ENCODE measurements at places on chromosomes 12 and 14.

GRCh38 chr12:118064608-118065007 lies 3.6 kb upstream of the WSB2 start:
- peaks cover 36% of the 10 kb centered on the region for H3K4me1 ChIP-seq
- H3K36me3 ChIP-seq, result no peaks in the 10 kb centered on the region
- DNase-seq, result no peak
- no peak overlapping the region for H3K4me3 ChIP-seq

DNA sequence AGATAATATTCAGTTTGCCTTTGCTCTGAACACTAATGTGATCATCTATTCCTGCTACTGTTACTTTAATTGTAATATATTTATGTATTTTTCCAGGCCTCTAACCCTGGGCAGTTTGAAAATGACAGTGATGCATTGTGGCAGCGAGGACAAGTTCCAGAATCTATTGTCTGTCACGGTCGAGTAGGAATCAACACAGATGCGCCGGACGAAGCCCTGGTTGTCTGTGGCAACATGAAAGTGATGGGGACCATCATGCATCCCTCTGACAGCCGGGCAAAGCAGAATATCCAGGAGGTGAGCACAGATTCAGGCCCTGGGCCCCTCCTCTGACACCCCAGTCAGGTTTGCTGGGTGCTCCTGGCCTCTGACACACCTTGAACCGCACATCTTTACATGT lies 78.5 kb downstream of the MYRFL start:
- DNase-seq, result no peak
- H3K27ac ChIP-seq, result no peak overlapping the region
- no peaks in the 10 kb centered on the region for H3K27me3 ChIP-seq
- no peaks in the 10 kb centered on the region for H3K36me3 ChIP-seq
- H3K4me1 ChIP-seq, result peaks cover 21% of the 10 kb centered on the region

GRCh38 chr14:85122690-85123089 lies 407.3 kb upstream of the FLRT2 start:
- no peaks in the 10 kb centered on the region for H3K4me1 ChIP-seq
- no peaks in the 10 kb centered on the region for H3K36me3 ChIP-seq
- H3K27ac ChIP-seq, result no peak overlapping the region
- H3K27me3 ChIP-seq, result no peaks in the 10 kb centered on the region

DNA sequence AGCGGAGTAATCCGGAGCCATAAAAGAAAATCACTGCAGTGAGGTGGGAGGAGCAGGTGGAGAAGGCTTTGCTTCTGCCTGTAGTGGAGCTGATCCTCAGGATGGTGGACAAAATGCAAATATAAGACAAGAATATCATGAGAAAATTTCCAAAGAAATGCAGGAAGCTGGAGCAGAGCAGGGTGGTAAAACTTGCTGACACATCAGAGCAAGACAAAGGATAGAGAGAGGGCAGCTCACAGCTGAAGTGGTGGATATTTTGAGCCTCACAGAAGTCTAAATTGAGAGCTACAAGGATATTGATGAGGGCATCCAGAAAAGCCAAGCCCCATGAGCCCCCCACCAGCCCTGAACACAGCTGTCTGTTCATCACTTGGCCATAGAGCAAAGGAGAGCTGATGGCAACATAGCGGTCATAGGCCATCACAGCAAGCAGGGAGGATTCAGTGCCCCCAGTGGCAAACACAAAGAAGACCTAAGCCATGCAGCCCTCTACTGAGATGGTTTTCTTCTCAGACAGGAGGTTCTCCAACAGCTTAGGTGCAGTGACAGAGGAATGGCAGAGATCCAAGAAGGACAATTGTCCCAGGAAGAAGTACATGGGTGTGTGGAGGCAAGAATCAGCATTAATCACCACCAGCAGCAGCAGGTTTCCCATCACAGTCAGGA lies 30.0 kb upstream of the ANP32D start:
- H3K4me3 ChIP-seq, result no peak overlapping the region
- DNase-seq, result no peak
- H3K27me3 ChIP-seq, result no peaks in the 10 kb centered on the region
- no peaks in the 10 kb centered on the region for H3K36me3 ChIP-seq
- H3K27ac ChIP-seq, result no peak overlapping the region
- no peaks in the 10 kb centered on the region for H3K4me1 ChIP-seq

DNA sequence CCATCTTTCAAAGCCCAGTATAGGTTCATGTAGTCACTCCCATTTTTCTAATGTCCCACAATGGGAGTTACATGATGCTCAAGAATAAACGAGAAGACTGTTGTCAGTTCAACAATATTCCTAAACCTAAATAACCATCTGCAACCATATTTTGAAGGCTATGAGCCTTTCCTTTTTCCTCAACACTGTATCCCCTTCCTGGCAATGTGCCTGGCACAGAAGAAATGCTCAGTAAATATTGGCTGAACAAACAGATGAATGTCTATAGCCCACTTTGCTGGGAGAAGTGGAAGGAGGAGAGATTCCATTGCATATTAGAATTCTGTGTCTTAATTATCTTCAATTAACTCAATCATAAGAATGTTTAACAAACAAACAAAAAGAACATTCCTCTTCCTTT lies 6.1 kb downstream of the ARMH4 start:
- peaks cover 2% of the 10 kb centered on the region for H3K4me1 ChIP-seq
- no peak overlapping the region for H3K27ac ChIP-seq
- DNase-seq, result no peak
- H3K27me3 ChIP-seq, result peaks cover 7% of the 10 kb centered on the region
- no peak overlapping the region for H3K4me3 ChIP-seq
- H3K36me3 ChIP-seq, result no peaks in the 10 kb centered on the region
